ENCODE measurements at places on chromosomes 12 and 14.

GRCh38 chr14:49962621-49963020, 69.7 kb downstream of the ARF6 start:
- DNase-seq, result no peak

GRCh38 chr14:72644758-72645489, 249.0 kb downstream of the DPF3 start:
- DNase-seq, result no peak

DNA sequence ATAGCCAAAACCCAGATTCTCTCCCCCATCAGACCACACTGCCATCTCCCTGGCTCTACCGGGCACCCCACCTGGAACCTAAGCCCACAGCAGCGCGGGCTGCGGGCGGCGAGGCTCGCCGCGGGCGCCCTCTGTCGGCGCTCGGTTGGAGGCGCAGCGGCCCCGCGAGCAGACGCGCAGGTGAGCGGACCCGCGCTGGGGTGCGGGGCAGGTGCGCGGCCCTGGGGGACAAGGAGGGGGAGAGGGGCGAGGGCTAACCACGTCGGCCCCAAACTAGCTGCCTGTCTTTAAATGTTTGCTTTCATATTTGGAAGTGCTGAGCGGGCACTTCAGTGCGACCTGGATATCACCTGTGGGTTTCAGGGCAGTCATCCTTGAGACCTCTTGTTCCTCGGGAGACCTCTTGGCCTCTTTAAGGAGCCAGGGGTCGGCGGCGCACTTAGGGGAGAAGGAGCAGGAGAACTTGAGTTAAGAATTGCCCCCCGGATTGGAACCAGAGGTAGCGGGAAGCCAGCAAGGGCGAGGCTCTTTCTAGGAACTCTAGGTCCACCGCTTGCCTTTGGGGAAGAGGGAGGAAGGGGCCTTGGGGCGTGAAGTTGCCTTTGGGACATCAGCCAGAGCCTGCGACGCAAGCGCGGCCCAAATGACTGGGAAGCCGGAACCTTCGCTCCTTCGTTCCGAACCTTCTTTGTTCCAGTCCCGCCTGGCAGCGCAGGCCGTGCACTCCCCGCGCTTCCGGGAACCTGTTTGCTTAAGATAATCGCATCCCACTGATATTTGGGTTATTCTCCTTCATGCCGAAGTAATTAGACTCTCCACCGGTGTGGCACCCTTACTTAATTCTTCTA, 78.7 kb downstream of the NEDD1 start:
- peak; percentile 44 for DNase-seq

DNA sequence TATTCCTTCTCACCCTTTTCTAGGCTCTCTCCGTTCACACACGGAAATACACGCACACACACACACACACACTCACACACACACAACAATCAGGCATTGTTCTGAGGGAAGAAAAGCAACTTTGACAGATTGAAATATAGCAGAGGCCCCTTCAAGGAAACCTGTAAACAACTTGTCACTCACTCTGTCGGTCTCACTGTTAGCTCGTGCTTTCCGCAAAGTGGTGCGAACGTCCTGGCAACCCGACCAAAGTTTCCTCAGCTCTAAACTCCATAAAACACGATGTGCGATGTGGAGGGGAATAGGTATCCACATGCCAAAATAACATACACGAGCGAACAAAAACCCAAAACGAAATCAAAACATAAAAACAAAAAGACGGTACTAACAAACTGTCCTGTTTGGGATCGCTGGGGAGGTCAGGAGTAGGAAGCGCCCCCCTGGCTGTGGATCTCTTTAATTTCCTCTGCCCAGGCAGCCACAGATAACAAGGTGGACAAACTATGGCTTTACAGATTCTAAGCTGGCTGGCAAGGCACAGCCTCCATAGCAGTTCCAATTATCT, 822 bp upstream of the SOX5 start:
- DNase-seq, result no peak

DNA sequence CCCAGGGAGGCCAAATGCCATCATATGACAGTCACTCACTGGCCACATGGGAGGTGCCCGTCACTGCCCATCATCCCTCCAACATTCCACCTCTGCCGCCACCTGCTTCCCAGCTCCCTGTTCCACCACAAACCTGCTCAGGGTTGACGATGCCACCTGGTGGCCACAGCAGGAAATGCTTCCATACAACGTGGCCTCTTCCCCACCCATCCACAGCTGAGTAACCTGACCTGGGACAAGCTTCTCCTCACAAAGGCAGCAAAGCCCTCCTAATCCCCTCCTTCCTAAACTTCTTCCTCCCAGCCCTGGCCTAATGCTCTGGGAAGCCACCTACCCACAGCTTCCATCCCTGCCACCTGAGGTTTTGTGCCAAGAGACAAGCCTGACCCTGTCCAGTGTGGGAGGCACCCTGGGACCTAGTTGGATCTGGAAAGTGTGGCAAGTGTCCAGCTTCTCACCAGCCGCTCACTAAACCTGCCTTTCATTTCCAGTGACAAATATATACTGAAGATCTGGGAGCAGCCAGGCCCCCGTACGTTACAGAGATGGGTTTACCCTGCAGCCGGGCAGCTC, 4.3 kb downstream of the DEGS2 start:
- no peak for DNase-seq

DNA sequence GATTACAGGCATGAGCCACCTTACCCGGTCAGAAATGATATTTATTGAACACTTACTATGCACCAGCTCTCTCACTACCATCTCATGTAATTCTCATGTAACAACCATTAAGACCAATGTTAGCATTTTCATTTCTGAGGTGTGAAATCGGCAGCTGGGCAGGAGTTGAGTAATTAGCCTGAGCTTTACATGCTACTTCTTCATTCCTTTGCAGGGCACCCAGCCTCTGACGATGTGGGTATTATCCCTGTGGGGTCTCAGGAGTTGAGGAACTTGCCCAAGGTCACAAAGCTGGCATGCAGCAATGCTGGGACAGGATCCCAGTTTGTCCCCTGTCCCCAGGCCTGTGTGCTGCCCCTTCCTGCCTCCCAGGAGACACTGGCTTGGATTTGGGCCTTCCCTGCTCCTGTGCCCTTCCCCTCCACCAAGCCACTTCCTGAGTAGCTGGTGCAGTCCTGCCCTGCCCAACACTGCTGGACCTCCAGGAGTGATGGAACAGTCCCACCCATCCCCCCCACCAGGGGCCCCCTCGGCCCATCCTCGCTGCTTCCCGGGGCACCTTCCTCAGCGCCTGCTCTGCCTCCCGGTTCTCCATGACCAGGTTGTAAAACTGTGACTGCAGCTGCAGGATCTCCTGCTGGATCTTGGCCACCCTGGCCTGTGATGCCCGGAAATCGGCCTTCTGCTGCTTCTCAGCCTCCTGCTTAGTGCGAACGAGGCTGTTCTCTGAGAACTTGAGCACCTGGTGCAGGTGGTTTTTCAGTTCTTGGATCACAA, 14.7 kb downstream of the RITA1 start:
- DNase-seq, result no peak

DNA sequence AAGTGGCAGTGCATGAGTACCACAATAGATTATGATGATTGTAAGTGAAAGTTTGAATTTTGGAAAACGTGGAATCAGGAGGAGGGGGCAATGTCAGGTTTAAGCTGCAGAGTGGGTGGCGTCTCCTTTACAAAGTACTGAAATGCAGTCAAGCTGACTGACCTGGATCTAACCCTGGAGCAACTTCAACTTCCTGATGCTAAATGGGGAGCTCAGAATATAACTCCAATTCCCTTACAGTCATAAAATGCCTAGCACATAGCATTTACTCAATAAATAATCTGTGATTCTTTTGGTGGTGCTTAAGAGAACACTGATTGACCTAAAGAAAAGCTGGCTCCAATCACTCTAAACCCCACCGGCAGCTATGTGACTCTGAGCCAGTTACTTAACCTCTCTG, 38.5 kb downstream of the CCDC60 start:
- DNase-seq, result no peak

DNA sequence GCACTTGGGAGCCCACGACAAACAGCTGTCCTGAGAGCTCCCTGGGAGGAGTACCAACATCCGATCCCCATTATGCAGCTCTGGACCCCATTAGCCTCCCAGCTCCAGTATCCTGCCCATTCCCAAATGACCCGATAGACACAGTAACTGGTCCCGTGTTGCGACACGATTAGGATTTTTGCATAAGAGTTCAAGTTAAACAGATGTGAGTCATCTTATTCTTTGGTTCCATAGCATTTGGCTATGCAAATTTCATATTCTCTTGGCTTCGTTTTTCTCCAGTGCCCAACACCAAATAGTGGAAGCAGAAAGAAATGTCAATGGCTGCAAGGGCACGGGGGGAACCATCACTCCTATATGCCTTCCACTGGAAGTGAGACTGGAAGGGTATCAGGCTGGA, 43.0 kb upstream of the LRRC10 start:
- DNase-seq, result no peak

GRCh38 chr12:22518998-22519397, 25.3 kb downstream of the C2CD5 start:
- DNase-seq, result no peak

DNA sequence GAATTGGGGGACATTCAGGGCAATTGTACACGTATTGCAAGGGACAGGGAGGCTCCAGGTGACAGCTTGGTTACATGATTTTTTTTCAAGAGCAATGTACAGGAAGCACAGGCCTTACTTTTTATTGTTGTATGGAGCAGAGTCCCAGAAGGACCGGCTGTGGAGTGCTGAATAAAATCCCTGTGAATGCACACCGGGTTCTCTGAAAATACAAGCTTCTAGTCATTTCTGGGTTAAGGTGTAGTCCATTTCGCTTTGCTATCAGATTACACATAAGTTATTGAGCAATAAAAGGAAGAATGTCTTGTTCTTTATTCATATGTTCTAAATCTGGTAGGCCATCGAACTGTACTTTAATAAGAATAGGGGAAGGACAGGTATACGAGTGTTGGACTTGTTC, 52.2 kb downstream of the PDE3A start:
- DNase-seq, result no peak

DNA sequence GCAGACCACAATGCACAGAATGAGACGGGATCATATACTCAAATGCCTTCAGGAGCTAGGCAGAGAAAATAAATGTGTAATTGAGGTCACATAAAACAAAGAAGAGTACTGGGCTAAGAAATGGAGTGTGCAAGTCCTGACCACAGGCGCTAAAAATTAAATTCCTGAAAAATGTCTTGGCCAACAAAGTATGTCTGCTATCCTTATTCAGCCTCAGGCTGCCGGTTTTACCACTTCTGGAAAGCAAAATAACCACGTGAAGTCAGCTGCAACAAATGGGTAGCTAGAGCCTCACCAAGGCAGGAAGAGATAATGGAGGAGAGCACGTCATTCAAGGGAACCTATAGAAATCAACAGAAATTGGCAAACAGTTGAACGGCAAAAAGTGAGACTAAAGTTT, 3.1 kb downstream of the PYGL start:
- DNase-seq, result no peak

- DNase-seq, result no peak
These were observed 58.3 kb downstream of the GALNT16 start for GRCh38 chr14:69318241-69318640.

- peak; percentile 97 for DNase-seq
These were observed 2.8 kb upstream of the UBC start for GRCh38 chr12:124917135-124917840.

GRCh38 chr14:34582117-34582680, 42.7 kb upstream of the EAPP start:
- DNase-seq, result no peak

- peak; percentile 70 for DNase-seq
These were observed 15.9 kb upstream of the HHIPL1 start for GRCh38 chr14:99628887-99629618.

GRCh38 chr12:29901585-29901984, 117.8 kb upstream of the TMTC1 start:
- DNase-seq, result no peak

- DNase-seq, result no peak
These were observed 95.8 kb upstream of the RAP1B start for GRCh38 chr12:68514807-68515411.

DNA sequence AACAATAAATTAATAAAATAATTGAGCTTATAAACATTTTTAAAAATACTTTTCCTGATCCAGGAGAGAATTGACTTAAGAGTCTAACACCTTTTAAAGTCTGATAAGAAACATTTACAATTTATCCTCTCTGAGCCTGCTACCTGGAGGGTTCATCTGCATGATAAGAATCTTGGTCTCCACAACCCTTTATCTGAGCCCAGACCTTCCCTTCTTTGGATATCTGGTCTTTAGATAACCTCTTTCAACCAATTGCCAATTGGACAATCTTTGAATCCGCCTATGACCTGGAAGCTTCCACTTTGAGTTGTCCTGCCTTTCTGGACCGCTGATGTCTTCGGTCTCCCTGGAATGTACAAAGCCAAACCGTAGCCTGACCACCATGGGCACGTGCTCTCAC, 1393.3 kb upstream of the TMEM132C start:
- DNase-seq, result no peak

DNA sequence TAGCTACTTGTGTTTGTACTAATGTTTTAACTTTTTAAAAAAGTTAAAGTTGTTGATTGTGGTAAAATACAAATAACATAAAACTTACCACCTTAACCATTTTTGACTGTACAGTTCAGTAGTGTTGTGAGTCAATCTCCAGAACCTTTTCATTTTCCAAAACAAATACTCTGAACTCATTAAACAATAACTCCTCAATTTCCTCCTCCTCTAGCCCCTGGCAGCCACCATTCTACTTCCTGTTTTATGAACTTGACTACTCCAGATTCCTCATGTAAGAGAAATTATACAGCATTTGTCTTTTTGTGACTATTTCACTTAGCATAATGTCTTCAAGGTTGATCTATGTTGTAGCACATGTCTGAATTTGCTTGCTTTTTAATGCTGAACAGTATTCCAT, 299.1 kb upstream of the AMIGO2 start:
- DNase-seq, result no peak

- no peak for DNase-seq
These were observed 73.1 kb upstream of the PAWR start for GRCh38 chr12:79763766-79764452.

GRCh38 chr14:56490379-56490778, 89.2 kb upstream of the TMEM260 start:
- DNase-seq, result peak; percentile 49

- no peak for DNase-seq
These were observed 77.6 kb downstream of the CNTN1 start for GRCh38 chr12:40769846-40770245.

- DNase-seq, result no peak
These were observed 1007.4 kb upstream of the NOVA1 start for GRCh38 chr14:27605282-27605681.

DNA sequence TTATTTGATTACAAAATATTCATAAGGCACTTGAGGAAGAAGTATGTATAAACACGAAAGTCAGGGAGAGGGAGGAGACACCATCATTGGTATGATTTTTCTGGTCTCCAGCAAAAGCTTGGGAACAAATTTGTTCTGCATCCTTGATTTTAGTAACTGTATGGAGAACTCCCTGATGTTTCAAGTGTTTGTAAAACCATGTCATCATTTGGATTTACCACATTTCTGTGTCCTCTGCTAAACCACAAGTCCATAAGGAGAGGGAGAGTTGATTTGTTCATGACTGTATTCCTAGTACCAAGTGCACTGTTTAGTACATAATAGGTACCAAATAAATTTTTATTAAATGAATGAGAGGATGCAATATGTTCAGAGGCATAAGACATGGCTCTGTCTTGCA, 181.1 kb downstream of the BTG1 start:
- no peak for DNase-seq

- no peak for DNase-seq
These were observed 19.2 kb downstream of the TAS2R7 start for GRCh38 chr12:10783252-10783651.

All from CD4-positive, alpha-beta T cell treated with Interleukin-17A for 1 hour (primary cell).